ENCODE measurements at places on chromosomes 3 and 15.

GRCh38 chr3:106510206-106510605 lies 641.4 kb upstream of the CBLB start:
- no peak for DNase-seq

- no peak for DNase-seq
Measured at GRCh38 chr3:33602829-33603228, 115.2 kb downstream of the CLASP2 start.

DNA sequence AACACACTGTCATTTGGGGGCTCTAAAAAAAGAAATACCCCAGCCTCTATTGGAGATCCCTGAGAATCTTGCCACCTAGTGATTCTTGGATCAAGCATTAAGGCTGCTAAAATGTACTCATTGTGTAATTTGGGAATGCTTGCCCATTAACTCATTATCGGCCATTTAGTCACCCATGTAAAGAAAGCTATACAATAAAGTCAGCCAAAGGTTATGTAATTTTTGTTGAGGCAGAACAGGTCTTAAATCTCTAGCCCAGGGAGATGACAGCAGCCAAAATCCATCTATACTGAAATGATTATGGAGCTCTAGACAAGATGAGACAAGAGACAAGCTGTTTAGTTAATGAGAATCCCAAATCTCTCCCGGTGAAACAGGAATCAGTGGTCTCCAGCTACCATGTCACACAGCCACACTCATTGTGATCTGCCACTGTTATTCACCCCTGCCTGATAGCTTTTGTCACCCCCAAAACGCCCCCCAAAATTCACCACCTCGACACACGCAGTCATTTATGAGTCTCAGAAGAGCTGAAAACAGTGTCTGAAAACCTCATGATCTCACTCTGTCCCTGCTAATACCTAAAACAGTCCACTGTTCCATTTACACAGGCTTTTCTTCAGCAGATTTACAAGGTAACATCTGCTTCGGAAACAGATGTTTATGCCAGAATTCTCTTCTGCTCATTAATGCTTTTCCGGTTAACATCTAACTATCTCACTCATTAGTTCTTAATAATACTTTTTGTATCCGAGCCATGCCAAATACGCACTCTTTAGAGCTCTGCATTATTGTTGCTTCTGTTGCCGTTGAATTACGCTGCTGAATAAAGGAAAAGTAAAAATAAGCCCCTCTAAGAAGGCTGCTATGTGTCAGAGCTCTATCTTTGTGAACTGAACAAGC lies 138.5 kb downstream of the RORA start:
- no peak for DNase-seq

DNA sequence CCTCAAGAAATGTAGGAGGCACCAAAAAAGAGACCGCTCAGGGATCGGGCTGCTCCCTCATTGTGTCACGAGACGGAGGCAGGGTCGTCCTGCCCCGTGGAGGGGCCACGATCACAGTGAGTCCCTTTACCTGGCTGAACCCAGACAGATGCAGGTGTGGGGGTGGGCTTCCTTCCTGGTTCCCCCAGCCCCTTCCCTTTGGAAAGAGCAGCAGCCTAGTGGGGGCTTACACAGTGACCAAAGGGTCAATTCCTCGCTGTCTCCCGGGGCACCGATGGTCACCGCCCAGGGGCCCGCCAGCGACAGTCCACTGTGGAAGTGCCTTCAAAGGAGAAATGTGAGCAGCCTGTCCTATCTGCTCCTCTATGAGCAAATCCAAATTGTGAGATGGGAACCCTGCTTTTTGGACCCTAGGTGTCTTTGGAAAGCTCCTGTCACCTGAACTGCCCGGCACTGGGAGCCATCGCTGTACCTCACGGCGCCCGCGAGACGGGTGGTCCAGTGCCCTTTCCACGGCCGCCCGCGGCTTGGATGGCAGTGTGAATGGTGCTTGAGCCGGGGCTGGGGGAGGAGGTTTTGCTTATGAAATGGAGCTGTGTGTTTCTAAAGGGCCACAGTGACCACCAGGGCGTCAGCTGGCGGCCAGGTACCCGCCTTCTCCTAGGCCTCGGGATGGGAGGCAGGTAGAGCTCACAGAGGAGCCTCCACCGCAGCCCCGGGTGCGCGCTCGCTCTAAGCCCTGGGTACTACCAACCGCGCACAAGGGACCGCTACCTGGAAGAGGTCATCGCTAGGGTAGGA lies 155.7 kb downstream of the KLF13 start:
- peak; percentile 60 for DNase-seq

GRCh38 chr15:85980946-85981345 lies 98.7 kb upstream of the AGBL1 start:
- no peak for DNase-seq

GRCh38 chr15:63044645-63045464 lies 2.3 kb downstream of the TPM1 start:
- no peak for DNase-seq

- no peak for DNase-seq
Measured at GRCh38 chr3:43676441-43676840, 14.3 kb upstream of the ABHD5 start.

GRCh38 chr15:33526532-33526931 lies 215.8 kb downstream of the RYR3 start:
- DNase-seq = no peak

- no peak for DNase-seq
Measured at GRCh38 chr3:169619793-169620192, 43.7 kb downstream of the MECOM start.

DNA sequence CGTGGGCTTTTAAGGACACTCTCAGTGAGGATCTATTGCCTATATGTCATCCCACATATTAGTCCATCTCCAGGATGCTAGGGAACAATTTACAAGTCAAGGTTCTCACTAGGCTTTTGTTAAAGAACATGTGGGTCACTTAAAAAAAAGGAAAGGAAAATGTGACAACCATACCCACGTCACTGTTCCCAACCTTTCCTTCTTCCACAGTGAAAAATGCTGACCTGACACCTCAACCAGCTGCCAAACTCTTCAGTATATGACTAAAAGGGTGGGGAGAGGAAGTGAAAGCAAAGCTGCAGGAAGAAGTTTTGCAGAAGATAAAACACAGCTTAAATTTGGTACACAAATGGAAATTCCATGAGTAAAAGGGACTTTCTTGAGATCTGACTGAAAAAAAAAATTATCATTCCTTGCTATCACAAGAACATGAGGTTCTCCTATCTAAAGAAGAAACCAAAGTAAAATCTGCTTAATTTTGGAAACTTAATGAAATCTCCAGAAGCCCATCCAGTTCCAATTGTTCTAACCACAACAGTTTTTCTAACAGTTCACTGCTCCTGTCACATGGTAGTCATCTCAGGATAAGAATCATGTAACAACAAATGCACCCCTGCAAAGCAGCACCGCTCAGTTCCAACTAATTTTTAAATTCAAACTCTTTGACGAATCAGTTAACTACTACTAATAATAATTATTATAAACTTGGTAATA lies 117.0 kb upstream of the TSPAN3 start:
- no peak for DNase-seq

DNA sequence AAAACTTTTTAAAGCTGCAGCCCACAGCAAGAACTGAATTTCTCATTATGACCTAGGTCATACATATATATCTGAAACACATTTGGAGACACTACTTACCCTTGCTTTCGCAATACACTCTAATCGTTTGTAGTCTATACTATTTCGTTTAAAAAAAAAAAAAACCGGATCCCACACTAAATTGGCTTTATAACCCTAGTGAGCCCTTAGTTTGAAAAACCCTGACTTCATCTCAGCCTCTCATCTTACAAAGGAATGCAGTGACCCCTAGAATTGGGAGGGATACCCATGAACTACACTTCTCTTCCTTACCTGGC lies 4.2 kb downstream of the RARRES1 start:
- no peak for DNase-seq

GRCh38 chr15:99148851-99149276 lies 44.0 kb downstream of the SYNM start:
- DNase-seq = no peak

GRCh38 chr15:51075826-51076523 lies 18.7 kb downstream of the TNFAIP8L3 start:
- no peak for DNase-seq

GRCh38 chr3:129699612-129700011 lies 93.1 kb upstream of the PLXND1 start:
- no peak for DNase-seq

GRCh38 chr15:27831384-27832236 lies 267.5 kb downstream of the OCA2 start:
- DNase-seq = peak; percentile 49

DNA sequence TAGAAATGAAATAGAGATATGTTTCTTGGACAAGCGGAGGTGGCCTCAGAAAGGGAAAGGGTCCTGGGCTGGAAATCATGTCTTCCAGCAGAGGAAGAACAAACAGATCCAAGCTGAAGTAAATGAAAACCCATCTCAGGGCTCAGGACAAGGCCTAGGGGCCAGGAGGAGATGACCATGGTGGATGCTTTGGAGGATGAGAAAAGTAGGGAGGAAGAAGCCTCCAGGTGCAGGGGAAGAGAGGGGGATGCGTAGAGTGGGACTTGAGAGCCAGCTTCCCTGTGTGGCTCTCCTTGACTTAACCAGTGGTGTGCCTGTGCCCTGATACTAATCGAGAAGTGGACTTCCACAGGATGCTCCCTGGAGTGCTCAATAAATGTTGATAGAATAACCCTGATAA lies 203.2 kb downstream of the FAM43A start:
- DNase-seq = no peak

DNA sequence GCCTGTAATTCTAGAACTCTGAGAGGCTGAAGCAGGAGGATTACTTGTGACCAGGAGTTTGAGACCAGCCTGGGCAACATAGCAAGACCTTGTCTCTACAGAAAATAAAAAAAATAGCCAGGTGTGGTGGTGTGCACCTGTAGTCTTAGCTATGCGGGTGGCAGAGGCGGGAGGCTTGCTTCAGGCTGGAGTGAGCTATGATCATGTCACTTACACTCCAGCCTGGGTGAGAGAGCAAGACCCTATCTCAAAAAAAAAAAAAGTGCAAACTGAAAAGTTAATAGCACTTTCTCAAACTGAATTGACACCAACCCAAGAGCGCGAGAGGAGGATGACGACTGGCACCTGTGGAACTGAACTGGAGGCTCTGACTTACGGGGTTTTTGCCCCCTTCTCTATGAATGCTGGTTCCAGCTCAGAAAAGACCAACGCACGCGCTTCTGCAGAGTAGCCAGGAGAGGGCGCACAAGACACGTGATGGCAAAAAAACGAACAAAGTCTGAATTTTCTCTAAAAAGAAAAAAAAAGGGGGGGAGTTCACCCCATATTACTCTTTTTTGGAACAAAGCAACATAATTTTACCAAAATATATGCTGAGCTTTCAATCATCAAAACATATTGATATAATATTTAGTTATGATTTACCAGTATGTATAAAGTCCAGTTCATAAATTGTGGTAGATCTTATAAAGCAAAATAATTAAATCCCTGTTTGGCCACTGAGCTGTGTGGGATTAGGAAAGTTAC lies 23.7 kb downstream of the CFAP92 start:
- DNase-seq = peak; percentile 83

- no peak for DNase-seq
Measured at GRCh38 chr3:24264748-24265158, 229.9 kb downstream of the THRB start.

GRCh38 chr3:64892671-64893309 lies 205.0 kb upstream of the ADAMTS9 start:
- no peak for DNase-seq

GRCh38 chr3:178618896-178619295 lies 82.7 kb downstream of the KCNMB2 start:
- no peak for DNase-seq

- no peak for DNase-seq
Measured at GRCh38 chr3:129485721-129486663, 42.4 kb upstream of the RHO start.

GRCh38 chr3:172511783-172512762 lies 11.2 kb downstream of the TNFSF10 start:
- peak; percentile 85 for DNase-seq

DNA sequence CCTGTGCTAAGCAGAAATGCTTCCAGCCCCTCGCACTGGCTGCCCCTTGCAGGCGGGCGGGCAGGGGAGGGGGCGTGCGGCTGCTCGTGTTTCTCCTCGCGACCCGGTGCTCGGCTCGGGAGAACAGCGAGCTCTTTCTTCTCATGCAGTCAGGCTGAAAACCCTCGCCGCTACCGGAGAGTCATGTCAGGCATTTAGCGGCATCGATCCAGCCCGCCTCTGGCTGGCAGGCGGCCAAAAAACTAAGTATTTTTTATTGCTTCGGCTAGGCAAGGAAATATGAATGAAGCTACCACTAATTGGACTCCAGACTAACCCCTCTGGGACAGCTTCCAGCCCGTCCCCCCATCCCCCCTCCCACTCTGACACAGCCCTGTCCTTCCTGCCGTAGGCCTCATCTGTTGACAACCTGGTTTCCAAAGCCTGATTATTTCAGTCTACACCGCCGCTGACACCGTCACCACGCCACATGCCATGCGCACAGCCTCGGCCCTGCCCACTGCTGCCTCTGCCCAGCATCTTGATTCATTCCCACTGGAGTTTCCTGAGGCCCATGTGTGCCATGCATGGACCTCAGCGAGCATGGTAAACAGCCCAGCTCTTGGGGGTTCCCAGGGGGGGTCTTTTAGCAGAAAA lies 35.3 kb downstream of the TLE3 start:
- DNase-seq = peak; percentile 53

DNA sequence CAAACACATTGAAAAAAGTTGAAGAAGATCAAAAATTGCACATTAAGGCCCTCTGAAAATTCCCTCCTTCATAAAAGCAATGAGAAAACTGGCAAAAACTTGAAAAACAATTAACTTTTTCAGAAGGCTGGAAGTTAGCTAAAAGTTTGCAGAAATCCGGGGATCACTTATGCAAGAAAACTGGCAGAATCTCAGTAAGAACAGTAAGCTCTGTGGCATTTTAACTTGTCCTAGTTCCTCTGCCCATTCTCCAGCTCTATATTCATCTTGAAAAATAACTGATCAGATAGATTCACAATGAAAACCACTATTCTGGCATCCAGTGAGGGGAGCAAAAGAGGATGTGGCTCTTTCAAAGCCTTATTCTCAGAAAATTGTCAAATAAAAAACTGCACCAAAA lies 566.8 kb downstream of the NTRK3 start:
- DNase-seq = no peak

GRCh38 chr3:161081633-161082032 lies 23.5 kb downstream of the B3GALNT1 start:
- DNase-seq = no peak

GRCh38 chr15:88894819-88895767 lies at the start of gene HAPLN3:
Gene HAPLN3, minus strand, starts transcription at chr15:88895544. Its CDS starts 8,246 bp downstream, at chr15:88887298.
- peak; percentile 89 for DNase-seq

DNA sequence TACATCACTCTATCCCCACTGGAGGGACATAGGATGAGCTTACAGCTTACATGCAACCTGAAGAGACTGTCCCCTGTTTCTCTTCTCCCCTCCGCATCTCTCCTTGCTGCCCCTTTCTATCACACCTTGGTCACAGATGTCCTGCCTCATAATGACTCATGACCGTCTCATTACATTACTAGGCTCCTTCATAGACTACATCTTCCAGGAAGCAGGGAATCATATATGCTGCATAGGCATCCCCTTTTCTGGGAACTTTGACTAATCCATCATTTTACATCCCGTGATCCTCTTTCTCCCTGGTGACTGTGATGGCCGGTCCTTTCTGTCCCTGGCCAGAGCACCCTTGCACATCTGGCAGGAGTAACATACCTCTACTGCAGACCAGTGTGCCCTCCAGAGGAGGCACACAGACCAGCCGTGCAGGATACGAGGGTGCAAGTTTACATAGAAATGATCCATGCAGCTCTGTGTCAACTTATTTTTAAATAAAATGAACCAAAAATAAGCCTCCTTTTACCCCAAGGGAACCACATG lies 188.9 kb downstream of the CACNA2D3 start:
- DNase-seq = no peak

Measured in activated effector memory CD4-positive, alpha-beta T cell treated with anti-CD3 and anti-CD28 coated beads, Interleukin-2, amount 50 U/mL, for 16 hours (primary cell).